Renal cortex interstitium (tissue), 15 donors: ENCODE measurements at places on chromosomes 6 and 20. TPM values are rescaled to one million over a fixed set of nuclear protein-coding genes. Genes with fewer than 3 reads are reported as not detected.

The CRIP3 gene
- 3.7 TPM for polyA plus RNA-seq

The ROS1 gene
- 0.14 TPM for polyA plus RNA-seq

The ZNF337 gene
- polyA plus RNA-seq: 26.4 TPM

The ECT2L gene
- 0.42 TPM for polyA plus RNA-seq

The KIAA1586 gene
- polyA plus RNA-seq: 21.2 TPM

The LY6G6F gene
- 1.2 TPM for polyA plus RNA-seq

The SLC13A3 gene
- polyA plus RNA-seq: 24.8 TPM

The DUSP15 gene
- polyA plus RNA-seq: 19.6 TPM

The ZBTB2 gene
- 13.8 TPM for polyA plus RNA-seq

The CST2 gene
- polyA plus RNA-seq: not detected

The OR12D3 gene
- polyA plus RNA-seq: not detected

The PTGIS gene
- polyA plus RNA-seq: 34.6 TPM

The MICB gene
- 1.5 TPM for polyA plus RNA-seq

- DNase-seq: no peak
Measured at GRCh38 chr6:48194596-48195295, 83.7 kb upstream of the PTCHD4 start.

DNA sequence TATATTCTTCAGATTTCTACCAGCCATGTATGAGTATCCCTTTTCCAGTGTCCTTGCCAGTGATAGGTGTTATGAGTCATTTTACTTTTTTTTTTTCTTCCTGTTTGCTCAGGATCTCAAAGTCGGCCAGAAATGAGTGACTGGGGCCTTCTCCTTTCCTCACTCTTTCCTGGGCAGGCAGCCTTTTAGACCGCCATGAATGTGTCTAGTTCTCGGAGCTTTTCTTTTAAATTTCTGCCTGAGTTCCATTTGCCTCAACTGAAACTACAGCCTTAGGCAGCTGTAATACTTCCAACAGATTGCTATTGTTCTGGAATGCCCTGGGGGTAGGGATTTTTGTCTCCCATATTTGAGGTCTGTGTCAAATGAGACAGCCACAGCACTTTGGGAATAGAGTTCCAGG lies 83.7 kb downstream of the STXBP5 start:
- no peak for DNase-seq

GRCh38 chr20:38889792-38890496 lies 36.3 kb upstream of the FAM83D start:
- no peak for DNase-seq

- DNase-seq: no peak
Measured at GRCh38 chr6:144590532-144590931, 305.4 kb downstream of the UTRN start.

DNA sequence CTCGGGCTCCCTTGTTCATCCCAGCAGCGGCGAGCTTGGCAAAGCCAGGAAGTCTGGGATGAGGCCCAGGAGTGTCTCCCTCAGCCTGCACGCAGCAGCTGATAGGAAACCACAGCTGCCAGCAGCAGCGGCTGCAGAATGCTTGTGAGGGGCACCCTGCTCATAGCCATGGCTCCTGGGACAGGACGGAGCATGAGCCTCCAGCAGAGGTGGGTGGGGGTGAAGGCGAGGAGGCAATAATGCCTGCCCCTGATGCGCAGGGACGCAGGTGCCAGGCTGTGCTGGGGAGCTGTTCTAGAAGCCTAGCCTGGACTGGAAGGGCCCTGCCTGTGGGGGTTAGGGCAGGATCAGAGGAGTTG lies 157.9 kb downstream of the CD83 start:
- no peak for DNase-seq

DNA sequence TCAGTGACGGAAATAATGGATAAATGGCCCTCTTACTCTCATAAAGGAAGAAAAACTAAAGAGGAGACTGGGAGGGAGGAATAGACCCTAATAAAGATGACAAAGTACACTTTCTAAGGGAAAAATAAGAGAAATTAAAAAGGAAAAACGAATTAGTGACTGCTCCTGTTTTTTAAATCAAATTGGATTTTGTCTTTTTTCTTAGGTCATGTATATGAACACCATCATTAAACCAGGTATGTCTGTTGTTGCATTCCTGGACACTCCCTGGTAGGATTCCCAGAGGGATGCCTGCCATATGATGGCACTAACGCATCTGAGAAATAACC lies 59.4 kb upstream of the BTN3A2 start:
- DNase-seq: no peak

GRCh38 chr6:31899882-31900722 lies 1.8 kb downstream of the ZBTB12 start:
- DNase-seq: no peak

DNA sequence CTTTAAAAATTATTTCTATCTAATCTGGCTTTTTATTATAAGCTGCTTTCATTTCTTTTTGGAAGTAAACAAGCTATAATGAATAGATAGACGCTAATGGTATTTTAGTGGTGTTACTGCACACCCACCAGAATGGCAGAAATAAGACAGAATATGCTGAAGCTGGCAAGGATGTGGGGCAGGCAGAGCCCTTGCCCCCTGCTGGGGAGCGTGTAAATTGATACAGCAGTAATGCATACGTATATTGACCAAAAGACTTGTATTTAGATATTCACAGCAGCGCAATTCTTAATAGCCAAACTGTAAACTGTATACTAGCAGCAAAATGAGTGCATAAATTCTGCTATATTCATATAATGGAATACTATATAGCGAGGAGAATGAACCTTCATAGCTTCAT lies 35.3 kb downstream of the TMEM181 start:
- DNase-seq: no peak

GRCh38 chr6:2072453-2072852 lies 173.0 kb downstream of the GMDS start:
- no peak for DNase-seq

DNA sequence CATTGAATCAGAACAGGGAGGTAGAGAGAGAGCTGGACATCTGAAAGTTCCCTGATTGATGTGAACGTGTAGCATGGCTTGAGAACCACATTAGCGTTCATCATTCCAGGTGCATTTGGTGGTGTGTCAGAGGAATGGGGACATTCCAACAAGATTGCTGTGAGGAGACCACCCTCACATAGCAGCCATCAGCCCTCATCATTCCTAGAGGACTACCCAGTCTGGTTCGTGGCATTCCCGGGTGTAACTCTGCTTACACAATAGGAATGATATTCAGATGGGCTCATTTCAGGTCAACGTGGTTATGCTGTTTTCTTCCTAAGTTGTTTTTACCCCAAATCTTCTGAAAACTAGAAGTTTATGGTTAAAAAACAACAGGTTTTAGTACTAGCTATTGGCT lies 62.2 kb upstream of the KLHL31 start:
- no peak for DNase-seq

- no peak for DNase-seq
Measured at GRCh38 chr6:123771126-123771525, 32.5 kb upstream of the NKAIN2 start.

DNA sequence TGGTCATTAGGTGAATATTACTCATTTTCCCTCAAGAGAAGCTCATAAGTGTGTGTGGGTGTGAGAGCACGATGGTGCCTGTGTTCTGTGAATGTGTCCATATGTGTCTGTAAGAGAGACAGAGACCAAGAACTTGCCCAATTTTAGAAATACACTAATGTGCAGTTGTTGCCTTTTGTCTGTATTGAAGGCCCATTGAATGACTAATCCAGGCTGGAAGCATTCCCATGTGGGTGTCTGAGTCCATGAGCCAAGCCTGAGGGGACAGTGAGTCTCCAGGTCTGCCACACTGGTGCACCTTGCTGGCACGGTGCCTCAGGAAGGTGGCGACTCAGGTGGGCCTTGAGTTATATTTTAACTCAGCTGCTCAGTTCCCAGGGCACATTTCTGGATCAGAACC lies 25.5 kb upstream of the ASXL1 start:
- DNase-seq: no peak

- no peak for DNase-seq
Measured at GRCh38 chr20:20174089-20174835, 121.9 kb downstream of the CFAP61 start.

GRCh38 chr6:122804962-122805485 lies 16.0 kb downstream of the SMPDL3A start:
- DNase-seq: no peak

DNA sequence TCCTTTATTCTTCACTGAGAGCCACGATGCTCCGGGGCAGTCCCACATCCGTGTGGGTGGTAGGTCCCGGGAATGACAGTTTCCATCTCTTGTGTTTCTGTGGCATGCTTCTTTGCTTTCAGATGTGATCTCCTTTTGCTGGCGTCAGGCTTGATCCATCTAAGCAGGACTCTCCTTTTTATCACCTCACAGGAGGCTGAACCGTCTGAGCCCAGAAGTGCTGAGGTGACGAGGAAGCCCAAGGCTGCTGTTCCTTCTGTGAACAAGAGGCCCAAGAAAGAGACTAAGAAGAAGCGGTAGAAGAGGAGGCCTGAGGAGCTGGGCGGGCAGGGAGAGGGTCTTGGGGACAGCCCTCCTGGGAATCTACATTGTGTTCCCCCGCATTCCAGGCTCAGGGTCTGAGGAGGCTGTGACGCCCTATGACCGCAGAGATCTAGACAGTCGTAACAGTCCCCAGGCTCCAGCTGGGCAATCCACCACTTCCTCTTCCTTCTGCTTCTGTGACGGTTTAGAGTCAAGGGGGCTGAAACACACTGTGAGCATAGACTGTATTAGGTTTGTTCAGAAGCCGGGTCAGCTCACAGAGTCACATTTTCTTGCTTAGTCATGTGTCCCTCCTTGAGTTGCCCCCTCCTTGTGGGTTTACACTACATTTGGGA lies 26.8 kb downstream of the MANBAL start:
- DNase-seq: no peak

- DNase-seq: no peak
Measured at GRCh38 chr6:109088995-109089394, 5.7 kb downstream of the SESN1 start.

- DNase-seq: peak; percentile 27
Measured at GRCh38 chr6:45728674-45729073, 287.0 kb downstream of the CLIC5 start.

DNA sequence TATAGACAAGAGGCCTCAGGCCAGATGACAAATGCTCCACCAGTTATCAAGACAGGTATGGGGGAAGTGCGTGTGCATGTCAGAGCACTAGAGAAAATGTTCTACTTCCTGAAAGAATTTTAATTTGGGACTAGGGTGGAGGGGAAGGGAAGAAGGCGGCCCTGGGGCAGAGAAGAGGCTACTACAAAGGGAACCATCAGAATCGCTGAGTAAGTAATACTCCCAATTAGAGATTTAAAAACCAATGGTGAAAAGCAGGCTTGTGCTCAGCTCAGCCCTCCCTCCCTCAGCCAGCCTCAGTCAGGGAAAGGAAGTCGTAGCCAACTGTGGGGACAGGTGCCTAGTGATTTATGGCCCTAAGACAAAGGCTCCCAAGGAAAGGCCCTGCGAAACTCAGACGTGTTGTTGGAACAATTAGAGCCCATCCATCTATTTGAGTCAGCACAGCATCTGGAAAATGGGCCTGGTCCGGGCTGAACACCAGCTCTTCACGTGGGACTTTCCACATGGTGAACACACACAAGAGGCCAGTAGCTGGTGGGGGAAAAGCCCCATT lies 15.0 kb upstream of the MAFB start:
- no peak for DNase-seq

DNA sequence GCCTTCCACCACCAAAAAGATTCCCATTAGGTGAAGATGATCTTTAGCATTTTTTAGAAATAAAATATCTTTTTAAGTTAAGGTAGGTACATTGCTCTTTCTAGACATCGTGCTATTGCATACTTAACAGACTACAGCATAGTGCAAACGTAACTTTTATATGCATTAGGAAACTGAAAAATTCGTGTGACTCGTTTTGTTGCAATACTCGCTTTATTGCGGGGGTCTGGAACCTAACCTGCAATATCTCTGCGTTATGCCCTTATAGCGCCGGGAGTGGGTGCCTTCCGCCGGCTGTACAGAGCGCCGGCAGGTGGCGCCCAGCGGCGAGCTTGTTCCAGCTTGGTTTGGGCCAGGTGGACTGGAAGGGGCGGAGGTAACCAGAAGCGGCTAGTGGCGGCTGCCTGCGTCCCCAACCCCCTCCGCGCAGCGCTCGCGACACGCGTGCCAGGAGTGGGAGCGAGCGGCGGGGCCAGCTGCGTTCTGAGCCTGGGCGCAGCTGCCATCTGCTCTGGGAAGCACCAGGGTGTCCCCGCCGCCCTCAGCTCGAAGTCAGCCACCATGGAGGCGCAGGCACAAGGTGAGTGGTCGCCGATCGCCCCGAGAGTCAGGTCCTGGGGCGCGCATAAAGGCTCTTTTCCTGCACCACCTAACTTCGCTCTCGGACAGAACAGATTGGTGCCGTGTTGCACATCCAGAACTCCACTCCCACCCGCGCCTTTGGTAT lies at the start of gene TPD52L1:
TSS of gene TPD52L1 (plus strand) at position 383 of the 727 bp plus-strand sequence. CDS start at position 562, 179 bp downstream.
- DNase-seq: peak; percentile 77

GRCh38 chr20:32911355-32911754 lies 52.6 kb downstream of the EFCAB8 start:
- no peak for DNase-seq

GRCh38 chr6:162772466-162772865 lies 44.7 kb downstream of the PACRG start:
- DNase-seq: no peak

GRCh38 chr6:42929821-42930360 lies 611 bp downstream of the CNPY3 start:
- peak; percentile 45 for DNase-seq

- no peak for DNase-seq
Measured at GRCh38 chr6:166784691-166785090, 157.6 kb upstream of the RPS6KA2 start.

DNA sequence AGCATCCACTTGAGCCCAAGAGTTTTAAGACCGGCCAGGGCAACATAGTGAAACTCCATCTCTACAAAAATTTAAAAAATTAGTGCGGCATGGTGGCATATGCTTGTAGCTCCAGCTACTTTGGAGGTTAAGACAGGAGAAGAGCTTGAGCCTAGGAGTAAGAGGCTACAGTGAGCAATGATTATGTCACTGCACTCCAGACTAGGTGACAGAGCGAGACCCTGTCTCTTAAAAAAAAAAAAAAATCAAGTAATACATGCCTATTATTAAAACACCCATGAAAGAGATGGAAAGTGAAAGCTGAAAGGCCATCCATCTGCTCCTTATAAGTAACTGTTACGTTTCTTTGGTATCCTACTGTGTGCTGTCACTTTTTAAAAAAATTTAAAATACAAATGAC lies 66.4 kb downstream of the FKBP5 start:
- DNase-seq: no peak

DNA sequence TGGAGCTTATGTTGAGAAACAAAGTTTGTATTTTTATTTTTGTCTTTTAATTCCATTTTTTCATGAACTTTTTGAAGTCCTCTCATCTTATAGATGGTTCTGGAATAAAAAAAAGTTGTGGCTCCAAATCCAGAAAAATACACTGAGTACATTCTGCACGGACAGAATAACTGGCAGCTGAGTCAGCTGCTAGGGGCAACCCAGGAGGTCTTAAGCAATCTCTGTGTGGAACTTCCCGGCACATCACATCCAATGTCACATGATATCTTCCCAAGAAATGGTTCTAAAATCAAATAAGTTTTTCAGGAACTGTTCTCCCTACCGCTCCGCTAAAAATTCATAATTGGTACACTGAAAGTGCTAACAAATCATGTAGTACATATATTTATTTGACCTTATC lies 29.8 kb downstream of the SLC13A3 start:
- no peak for DNase-seq
